Stimulated activated CD8-positive, alpha-beta memory T cell treated with anti-CD3 and anti-CD28 coated beads, Interleukin-7, amount 100 ng/mL, for 48 hours (primary cell): ENCODE measurements at places on chromosomes 3 and 15.

- DNase-seq = no peak
Observed at GRCh38 chr3:89586256-89586655, 478.8 kb downstream of the EPHA3 start.

DNA sequence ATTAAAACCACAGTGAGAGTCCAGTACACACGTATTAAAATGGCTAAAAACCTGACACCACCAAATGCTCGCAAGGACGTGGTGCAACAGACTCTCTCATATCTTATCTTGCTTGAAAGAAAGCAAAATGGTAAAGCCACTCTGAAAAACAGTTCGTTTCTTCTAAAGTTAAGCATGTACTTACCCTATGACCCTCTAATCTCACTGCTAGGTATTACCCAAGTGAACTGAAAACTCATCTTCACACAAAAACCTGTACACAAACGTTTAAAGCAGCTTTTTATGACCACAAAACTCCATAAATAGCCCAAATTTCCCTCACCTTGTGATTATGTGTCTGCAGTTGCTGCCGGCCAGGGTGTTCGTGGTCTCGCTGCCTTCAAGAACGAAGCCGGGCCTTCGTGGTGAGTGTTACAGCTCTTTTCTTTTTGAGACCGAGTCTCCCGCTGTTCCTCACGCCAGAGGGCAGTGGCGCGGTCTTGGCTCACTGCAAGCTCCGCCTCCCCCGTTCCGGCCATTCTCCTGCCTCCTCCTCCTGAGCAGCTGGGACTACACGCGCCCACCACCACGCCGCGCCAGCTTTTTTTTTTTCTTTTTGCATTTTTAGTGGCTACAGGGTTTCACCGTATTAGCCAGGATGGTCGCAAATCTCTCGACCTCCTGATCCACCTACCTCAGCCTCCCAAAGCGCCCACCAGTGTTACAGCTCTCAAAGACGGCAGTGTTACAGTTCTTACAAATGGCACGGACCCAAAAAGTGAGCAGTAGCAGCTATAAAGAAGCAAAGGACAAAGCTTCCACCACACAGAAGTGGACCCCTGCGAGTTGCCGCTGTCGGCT lies 165.4 kb downstream of the TJP1 start:
- no peak for DNase-seq

- no peak for DNase-seq
Observed at GRCh38 chr15:98676586-98677270, 28.4 kb downstream of the IGF1R start.

- no peak for DNase-seq
Observed at GRCh38 chr15:82530006-82530405, 10.3 kb downstream of the RPS17 start.

- no peak for DNase-seq
Observed at GRCh38 chr15:98735895-98736617, 87.7 kb downstream of the IGF1R start.

DNA sequence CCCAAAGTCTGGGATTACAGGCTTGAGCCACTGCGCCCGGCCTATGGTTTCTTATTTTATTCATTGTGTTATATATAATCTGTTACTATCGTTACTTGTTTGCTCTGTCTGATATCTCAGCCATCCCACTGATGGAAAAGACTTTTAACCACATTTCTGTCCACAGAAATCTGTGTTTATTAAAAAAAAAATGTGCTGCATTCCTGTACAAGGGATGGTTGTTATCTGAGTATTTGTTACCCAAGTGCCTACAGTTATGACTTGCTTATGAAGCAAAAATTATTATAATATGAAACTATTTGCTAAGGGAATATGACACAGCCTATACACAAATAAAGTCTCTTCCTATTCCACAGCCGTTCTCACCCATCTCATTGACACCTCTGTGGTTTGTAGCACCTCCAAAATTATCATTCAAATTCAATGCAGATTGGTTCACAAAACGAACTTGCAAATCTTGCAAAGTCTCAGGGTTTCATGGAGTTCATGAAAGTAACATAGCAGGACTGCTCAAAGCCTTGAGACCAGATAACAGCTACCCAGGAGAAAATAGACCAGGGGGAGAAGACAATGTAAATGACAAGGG lies 47.4 kb upstream of the UBE2E1 start:
- no peak for DNase-seq

- no peak for DNase-seq
Observed at GRCh38 chr3:191355406-191355805, 25.1 kb upstream of the UTS2B start.

GRCh38 chr3:123104550-123104949 lies 37.7 kb downstream of the PDIA5 start:
- DNase-seq = no peak

DNA sequence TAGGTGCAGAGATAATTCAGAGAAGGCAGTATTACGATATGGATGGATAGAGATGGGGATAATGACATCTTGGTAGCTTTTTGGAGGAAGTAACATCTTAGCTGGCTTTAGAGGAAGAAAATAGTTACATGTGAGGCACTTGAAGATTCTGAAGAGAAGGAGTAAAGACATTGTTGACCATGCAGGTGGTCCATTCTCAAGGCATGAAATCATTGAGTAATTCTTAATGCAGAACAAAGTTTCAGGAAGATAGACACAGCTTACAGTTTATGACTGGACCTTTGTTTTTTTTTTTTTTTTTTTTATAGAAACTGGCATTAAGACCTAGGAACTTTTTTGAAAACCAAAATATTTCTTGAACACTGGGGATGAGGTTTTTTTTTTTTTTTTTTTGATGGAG lies 28.2 kb downstream of the MBNL1 start:
- no peak for DNase-seq
